ENCODE measurements at places on chromosomes 6 and 20.

GRCh38 chr6:46324706-46325105, 153.9 kb upstream of the ENPP5 start:
- no peak for DNase-seq

DNA sequence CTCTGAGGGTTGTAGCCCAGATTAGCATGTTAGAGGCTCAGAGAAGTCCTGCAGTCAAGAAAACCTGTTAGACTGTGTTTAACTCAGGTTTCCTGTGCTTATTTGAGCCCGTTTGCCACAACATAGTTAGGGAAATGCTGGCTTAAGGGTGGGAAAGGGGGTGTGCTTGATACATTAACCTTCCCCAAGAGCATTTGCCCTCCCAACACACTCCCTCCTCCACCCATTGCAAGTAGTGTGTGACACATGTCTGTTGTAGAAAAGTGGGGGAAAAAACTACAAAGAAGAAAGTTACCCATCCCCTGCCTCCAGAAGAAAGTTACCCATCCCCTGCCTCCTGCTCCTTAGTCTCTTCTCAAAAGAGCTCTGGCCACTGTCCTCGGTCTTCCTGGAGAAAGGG, 36.8 kb upstream of the MRPS18A start:
- DNase-seq: no peak

GRCh38 chr6:54057058-54057457, 54.2 kb upstream of the MLIP start:
- no peak for DNase-seq

DNA sequence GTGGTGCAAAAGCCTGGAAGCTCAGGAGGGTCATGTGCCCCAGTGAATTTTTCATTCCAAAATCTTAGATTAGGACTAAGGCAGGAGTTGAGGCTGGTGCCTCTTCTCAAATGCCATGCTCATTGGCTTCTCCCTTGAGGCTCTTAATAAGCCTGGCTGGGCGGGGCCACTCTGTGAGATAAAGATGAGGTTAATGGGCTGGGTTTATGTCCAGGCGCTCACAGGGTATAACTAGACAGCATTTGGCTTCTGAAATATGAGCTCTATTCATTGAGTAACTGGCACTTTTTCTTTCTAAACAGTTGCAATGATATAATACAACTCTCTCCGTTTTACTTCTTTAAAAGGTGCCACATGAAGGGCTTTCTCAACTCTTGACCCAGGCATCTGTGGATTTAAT, 156.3 kb downstream of the SCML4 start:
- DNase-seq: no peak

- DNase-seq: no peak
Observed at GRCh38 chr20:42193119-42193518, 574.9 kb upstream of the CHD6 start.

GRCh38 chr6:120764312-120764711, 570.0 kb downstream of the TBC1D32 start:
- DNase-seq: no peak

- DNase-seq: peak; percentile 96
Observed at GRCh38 chr20:4135385-4136077, 120.2 kb upstream of the RNF24 start.

- DNase-seq: no peak
Observed at GRCh38 chr6:39389484-39389767, 66.9 kb upstream of the KCNK16 start.

DNA sequence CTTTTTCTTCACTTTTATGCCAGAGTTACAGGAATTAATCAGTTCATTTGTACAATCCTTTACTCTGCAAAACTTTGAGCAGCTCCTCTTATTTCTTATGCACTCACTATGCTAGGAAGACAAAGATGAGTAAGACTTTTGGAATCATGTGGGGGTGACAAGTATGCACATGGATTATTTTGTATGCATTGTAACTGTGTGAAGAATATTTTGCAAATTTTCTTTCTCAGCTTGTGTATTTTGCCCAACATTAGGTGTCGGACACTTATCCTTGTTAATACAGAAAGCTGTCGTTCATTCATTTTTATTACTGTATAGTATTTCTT, 88.6 kb downstream of the PPP1R14C start:
- no peak for DNase-seq

- no peak for DNase-seq
Observed at GRCh38 chr6:133394630-133395029, 153.5 kb downstream of the EYA4 start.

DNA sequence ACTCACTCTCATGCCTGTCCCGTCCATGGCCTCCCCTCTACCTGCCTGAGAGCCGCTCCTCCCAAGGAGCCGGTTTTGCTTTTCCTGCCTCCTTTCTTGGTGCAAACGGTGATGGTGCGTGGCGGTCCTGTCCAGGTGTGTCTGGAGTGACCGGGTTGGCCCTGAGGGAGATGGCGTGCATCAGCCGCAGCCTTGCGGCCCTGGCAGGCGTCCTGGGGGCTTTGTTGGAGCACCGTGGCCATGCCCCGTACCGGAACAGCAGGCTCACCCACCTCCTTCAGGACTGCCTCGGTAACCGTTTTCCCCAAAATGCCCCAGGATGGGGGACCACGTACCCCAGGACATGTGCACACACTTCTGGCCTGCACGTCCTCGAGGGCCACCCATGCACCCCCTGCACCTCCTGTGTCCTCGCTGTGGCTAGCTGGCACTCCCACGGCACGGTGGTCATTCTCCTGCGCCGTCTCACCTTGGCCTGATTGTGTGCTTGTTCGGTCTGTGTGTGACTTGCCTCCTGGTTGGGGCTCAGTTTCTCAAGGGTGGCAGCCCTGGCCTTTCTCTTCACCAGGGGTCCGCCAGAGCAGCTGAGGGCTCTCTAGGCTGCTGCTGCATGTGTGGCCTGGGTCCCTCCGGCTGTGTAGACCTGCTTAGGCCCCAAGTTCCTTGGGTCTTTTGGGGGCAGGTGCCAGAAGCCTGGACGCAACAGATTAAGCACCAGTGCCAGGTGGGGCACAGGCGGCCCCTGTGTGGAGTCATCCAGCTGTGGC, 36.4 kb downstream of the FRMD1 start:
- DNase-seq: no peak

GRCh38 chr20:38426006-38426897, 8.9 kb downstream of the SNHG17 start:
- no peak for DNase-seq

DNA sequence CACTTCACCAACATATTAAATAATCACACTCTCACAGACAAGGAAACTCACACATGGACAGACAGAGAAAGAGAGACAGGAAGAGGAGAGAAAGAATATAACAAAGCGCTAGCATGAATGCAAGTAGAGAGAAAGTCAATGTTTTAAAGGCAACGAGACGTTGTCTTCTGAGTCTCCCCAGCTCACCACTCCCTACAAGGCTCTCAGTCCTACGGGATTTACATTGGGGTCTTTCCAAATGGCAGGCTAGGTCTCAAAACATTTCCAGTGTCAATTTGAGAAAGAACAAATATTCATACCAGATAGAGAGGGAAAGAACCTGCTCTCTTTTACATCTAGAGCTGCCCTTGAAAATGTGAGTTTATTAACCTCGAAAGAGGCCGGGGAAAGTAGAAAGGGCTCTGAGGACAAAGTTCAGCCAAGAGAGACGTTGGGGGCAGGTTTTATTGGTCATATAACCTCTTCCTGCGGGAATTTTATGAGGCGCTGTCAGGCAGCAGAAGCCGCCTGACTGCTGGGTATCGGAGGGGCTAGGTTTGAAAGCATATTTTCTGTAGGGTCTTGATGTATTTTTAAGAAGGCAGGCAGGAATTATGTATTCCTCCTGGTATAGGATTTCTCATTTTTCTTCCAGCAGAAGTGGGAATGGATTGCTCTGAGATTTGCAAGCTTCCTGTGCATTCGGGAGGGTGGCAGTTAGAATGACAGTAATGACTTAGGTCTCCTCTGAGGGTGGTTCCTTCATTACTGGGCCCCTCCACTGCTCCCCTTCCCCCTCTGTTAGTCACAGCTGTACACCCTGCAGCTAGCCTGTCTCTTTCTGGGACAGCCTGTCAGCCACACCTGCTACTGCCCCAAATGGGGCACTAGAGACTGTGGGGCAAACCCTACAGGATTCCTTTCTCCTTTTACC, 34.4 kb upstream of the KIF16B start:
- no peak for DNase-seq

DNA sequence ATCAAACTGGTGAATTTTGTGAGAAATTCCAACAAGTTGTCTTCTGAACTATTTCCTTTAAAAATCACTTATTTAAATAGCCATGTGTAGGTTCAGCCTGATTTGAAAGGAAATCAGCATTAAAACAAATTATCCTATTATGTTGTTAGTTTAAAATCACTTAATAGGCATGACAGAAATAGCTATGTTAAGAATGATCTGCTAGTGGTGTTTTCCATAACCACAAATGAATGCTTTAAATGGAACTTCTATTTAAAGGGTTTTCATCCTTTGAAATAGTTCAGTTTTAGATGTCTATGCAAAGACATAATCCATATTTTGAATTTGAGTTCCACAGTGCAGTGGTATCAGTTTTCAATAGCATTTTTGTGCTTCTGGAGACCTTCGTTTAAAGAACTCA, 120.1 kb downstream of the PLEKHG1 start:
- no peak for DNase-seq

- DNase-seq: no peak
Observed at GRCh38 chr6:135651964-135652755, 154.6 kb upstream of the AHI1 start.

DNA sequence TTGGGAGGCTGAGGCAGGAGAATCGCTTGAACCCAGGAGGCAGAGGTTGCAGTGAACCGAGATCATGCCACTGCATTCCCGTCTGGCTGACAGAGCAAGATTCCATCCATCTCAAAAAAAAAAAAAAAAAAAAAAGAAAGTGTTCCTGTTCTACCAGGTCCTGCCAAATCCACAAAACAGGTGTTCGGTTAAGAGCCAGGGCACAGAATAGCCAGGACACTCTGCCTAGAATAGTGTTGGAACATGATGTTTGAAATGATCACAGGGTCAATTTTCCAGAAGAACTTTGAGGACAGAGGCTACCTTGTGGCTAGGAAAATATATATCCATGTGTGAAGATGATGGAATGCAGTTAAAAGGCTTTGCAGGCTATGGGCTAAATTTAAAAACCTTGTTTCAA, 63.6 kb upstream of the TRAF3IP2 start:
- no peak for DNase-seq
